Stimulated activated CD8-positive, alpha-beta memory T cell treated with anti-CD3 and anti-CD28 coated beads, Interleukin-2, amount 100 ng/mL, for 48 hours (primary cell): ENCODE measurements at places on chromosomes 2 and 18.

DNA sequence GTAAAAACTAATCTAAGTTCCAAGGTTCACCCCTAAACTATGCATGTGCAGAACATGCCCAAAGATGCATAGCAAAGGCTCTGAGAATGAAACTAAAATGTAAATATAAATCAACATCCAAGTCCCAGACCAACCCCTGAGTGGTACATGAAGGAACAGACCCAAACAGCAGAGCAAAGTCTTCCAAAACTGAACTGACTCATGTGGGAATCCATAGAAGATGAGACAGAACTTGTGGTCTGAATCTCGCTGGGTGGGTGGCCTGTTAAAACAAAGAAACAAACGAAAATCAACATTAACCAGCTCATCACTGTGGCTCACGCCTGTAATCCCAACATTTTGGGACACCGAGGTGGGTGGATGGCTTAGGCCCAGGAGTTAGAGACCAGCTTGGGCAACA lies 29.5 kb upstream of the ATRAID start:
- no peak for DNase-seq

DNA sequence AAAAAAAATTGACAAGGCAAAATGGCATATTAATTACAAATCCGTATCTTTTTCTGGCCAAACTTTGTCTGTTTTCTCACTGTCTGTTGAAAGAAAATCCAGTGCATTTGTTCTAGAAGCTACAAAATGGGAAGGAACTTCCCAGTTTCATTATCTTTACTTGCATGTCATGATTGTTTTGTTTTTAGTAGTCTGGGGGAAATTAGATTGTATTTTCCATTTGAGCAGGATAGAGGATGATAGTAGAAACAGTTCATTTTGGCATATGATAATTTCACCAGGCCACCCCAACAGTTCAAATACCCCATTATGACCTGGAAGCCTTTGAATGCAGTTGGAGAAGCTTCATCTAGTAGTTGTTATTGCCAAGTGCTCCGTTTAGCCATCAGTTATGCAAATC lies 77.5 kb upstream of the RANBP2 start:
- no peak for DNase-seq

GRCh38 chr2:105129722-105130232 lies 91.9 kb downstream of the MRPS9 start:
- no peak for DNase-seq

DNA sequence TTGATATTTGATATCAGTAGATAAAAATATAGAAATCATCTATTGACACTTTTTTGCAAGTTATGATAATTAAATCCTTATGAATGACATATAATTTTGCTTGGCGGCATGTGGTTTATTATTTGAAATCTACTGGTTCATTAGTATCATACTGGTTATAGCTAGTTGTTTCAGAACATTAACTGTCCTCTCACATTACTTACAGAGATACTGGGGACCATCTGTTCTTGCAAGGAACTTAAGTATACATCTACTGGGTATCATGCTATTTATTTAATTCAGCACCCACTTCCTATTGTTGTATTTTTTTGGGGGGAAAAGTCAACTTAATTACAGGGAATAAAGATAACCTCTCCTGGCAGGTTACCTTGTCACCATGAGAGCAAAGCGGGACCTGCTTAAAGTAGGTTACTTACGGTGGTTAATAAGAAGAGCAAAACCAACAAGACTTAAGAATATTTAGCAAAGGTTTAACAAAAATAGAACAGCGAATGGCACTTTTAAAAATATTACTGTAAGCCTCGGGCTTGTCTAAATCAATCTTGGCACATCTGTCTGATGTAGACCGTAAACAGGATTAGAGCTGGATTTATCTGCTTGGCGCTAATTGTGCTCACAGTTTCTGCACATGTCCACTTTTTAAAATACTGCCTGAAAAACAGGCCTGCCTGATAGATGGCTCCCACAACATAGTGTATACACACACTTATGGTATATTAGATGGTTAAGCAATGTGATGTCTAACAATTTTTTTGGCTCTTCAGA lies 41.8 kb downstream of the CERKL start:
- DNase-seq = no peak

- no peak for DNase-seq
These were observed 373.6 kb downstream of the DCDC2C start for GRCh38 chr2:4077017-4077416.

DNA sequence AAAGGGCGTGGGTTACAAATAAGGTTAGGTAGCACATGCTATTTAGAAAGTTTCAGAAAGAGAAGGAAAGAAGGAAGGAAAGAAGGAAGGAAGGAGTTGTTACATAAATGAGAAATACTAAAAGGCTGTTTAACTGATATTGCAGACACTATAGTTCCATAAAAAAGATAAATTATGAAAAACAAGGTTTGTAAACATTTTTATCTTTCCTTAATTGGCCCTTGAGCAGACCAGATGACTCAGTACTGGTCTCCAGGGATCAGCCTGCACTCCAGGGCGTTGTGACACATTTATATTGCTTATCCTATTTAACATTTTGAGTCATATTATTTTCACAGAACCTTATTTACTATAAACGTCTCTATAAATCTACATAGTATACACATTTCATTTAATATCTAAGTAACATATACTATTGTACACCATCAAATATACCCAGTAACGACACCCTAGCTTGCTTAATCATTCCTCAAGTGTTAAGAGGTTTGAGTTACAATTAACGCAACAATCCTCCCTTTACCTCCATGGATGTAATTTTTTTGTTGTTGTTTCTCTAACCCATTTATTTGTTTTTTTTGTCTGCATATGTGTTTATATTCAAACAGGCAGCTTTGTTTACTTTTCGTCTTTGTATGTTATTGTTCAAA lies 2.8 kb upstream of the RAB31 start:
- no peak for DNase-seq

DNA sequence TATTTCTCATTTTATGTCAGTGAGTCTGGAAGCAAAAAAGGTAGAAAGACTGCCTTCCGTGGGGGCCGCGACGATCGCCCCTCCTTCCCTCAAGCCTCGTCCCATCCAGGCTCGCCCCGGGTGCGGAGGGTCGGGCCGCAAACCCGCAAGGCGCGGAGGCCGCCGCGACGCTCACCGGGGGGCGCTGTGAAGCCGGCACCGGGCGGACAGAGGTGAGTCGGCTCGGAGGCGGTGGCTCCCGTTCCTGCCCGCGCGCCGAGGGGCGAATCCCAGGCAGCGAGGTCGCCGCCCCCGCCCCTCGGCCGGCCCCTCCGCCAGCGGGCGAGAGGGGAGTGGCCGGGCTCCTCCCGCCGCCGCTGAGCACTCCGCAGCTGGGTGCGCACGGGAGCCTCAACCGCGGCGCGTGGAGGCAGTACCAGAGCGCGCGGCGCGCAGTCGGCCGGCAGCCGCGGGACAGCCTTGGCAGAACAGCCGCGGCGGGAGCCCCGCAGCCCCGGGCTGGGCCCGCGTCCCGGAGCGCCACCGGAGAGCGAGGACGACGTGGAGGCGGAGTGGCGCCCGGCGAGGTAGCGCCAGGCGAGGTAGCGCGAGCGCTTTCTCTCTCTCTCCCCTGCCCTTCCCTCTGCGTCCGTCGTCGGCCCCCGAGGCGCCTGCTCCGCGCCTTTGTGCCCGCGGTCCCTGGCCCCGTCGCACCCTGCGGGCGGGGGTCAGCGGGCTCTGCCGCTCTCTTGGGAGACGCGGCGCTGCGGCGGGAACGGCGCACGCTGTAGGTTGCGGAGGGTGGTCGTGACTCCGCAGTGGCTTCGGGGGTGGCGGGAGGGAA lies at the start of gene MYO1B:
MYO1B (plus strand) TSS at position 359 of the 823 bp plus-strand sequence. CDS start 31,492 bp downstream, outside the sequence.
- DNase-seq = peak; percentile 56

DNA sequence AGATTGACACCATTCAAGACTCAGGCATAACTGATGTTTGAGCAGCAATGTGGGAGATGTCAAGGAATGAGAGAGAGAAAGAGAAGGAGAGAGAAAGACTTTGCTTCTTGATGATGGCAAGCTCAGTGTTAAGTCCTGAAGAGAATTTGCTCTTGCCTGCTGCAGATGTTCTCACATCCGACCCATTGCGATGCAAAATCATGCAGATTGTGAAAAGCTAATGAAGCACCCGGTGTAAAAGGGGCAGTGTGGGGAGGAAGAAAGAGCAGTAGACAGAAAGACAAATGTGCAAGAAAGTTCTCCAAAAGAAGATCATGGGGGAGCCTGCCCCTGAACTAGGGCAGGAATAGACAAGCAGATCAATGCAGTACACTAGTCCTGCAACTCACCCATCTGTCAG lies 57.7 kb downstream of the EMX1 start:
- DNase-seq = no peak

- DNase-seq = no peak
These were observed 29.8 kb downstream of the PCBP1 start for GRCh38 chr2:70116936-70117552.

- DNase-seq = no peak
These were observed 78.7 kb downstream of the MYCN start for GRCh38 chr2:16019060-16019480.

GRCh38 chr2:219448776-219449341 lies 14.2 kb downstream of the SPEG start:
- DNase-seq = no peak

- DNase-seq = no peak
These were observed 389.8 kb downstream of the FIGN start for GRCh38 chr2:163345795-163346573.

DNA sequence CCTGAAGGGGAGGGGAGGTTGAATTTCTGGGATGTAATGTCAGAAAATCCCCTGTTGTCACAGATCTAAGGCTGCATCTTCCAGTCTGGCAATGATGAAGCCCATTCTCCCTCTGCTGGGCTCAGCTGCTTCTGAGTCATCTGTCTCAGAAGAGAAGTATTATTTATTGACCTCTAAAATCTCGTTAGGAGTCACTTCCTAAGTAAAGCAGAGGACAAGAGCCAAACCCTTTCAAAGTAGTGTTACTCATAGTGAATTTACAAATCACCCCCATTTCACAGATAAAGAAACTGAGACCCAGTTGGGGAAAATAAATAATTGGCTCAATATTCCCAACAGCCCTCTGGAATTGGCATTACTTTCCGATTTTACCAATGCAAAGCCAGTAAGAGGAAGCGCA lies 167.3 kb upstream of the SKOR2 start:
- DNase-seq = no peak

- DNase-seq = no peak
These were observed 177.2 kb downstream of the NEDD4L start for GRCh38 chr18:58221060-58221725.

GRCh38 chr18:75167759-75168618 lies 41.0 kb downstream of the PTGR3 start:
- DNase-seq = no peak
